ENCODE measurements at places on chromosomes 2 and 18. TPM values are rescaled to one million over a fixed set of nuclear protein-coding genes. Genes with fewer than 3 reads are reported as not detected.

DNA sequence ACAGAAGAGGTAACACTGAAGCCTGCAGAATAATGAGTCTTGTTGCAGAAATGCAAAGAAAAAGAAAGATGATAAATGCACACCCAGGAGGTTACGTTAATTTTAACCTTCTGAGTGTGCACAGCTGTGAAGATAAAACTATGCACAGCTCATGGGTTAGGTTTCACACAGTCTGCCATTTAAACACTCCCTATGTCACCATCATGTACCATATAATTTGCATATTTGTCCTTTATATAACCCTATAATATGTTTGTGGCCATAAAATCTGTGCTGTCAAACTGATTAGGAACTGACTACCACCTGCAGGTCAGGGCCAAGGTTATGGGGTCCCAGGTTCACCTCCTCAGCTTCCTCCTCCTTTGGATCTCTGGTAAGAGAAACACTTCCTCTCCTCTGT, 205.5 kb downstream of the RPIA start:
- H3K27ac ChIP-seq, result no peak overlapping the region
- H3K4me3 ChIP-seq, result no peak overlapping the region
- no peak for DNase-seq
- H3K4me1 ChIP-seq, result no peaks in the 10 kb centered on the region
- no peaks in the 10 kb centered on the region for H3K36me3 ChIP-seq
- peaks cover 4% of the 10 kb centered on the region for H3K27me3 ChIP-seq

Gene ZSWIM2
- not detected for total RNA-seq

GRCh38 chr18:61609131-61609530, 275.9 kb downstream of the CDH20 start:
- no peak for DNase-seq
- no peak overlapping the region for H3K4me3 ChIP-seq
- H3K27ac ChIP-seq, result no peak overlapping the region
- H3K4me1 ChIP-seq, result peaks cover 19% of the 10 kb centered on the region
- no peaks in the 10 kb centered on the region for H3K36me3 ChIP-seq

- no peak overlapping the region for H3K27ac ChIP-seq
- DNase-seq, result no peak
- H3K4me1 ChIP-seq, result no peaks in the 10 kb centered on the region
- no peaks in the 10 kb centered on the region for H3K27me3 ChIP-seq
Observed at GRCh38 chr2:61632276-61633169, 94.4 kb upstream of the XPO1 start.

GRCh38 chr2:148218326-148219075, 197.6 kb downstream of the MBD5 start:
- H3K4me3 ChIP-seq, result no peak overlapping the region
- H3K27me3 ChIP-seq, result no peaks in the 10 kb centered on the region
- H3K36me3 ChIP-seq, result no peaks in the 10 kb centered on the region
- no peak overlapping the region for H3K27ac ChIP-seq
- DNase-seq, result no peak
- peaks cover 7% of the 10 kb centered on the region for H3K4me1 ChIP-seq

DNA sequence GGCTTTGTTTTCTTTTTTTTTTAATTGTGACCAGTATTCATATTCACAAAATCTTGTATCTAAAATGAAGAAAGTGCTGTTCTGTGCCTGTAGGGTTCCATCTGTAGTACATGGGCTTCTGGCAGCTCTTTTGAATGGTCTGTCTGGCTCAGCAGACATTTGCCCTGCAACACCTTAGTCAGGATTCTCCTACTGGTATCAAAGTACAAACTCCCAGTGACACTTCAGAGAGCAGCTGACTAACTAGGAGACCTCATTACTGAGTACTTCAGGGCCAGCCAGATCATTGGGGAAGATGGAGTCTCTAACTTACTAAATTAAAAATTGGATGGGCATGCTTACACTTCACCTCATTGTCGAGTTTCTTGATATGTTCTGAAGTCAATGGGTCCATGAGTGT, 39.7 kb downstream of the GRHL1 start:
- peaks cover 16% of the 10 kb centered on the region for H3K4me1 ChIP-seq
- H3K27ac ChIP-seq, result no peak overlapping the region
- DNase-seq, result no peak
- H3K27me3 ChIP-seq, result no peaks in the 10 kb centered on the region
- no peaks in the 10 kb centered on the region for H3K36me3 ChIP-seq
- no peak overlapping the region for H3K4me3 ChIP-seq

Gene SLC39A6
- total RNA-seq, result 26.6 TPM

DNA sequence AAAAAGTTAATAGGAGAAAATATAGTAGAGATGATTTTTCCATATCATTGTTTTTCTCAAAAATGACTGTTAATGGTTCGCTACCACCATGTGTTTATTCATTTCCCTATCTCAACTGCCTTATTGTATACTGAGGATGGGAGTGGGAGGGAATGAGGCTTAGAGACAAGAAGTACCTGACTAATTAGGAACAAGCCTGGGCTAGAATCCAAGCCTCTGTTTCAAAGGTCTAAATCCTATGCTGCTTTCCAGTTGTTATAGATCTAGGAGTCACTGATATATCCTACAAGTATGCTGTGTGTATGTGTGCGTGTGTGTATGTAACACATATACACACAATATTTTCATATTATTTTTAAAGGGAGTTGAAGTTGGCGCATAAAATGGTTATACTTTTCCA, 465.9 kb downstream of the EPHA4 start:
- no peaks in the 10 kb centered on the region for H3K27me3 ChIP-seq
- H3K4me3 ChIP-seq, result no peak overlapping the region
- H3K4me1 ChIP-seq, result peaks cover 18% of the 10 kb centered on the region

Gene EPAS1
- total RNA-seq, result 171 TPM

- H3K36me3 ChIP-seq, result no peaks in the 10 kb centered on the region
- no peak overlapping the region for H3K27ac ChIP-seq
- H3K27me3 ChIP-seq, result no peaks in the 10 kb centered on the region
- DNase-seq, result no peak
- no peaks in the 10 kb centered on the region for H3K4me1 ChIP-seq
Observed at GRCh38 chr2:113406114-113406513, 31.4 kb upstream of the ZNG1B start.

GRCh38 chr2:192471982-192472381, 277.2 kb upstream of the TMEFF2 start:
- H3K4me3 ChIP-seq, result no peak overlapping the region
- no peak overlapping the region for H3K27ac ChIP-seq
- no peaks in the 10 kb centered on the region for H3K27me3 ChIP-seq
- no peak for DNase-seq

Gene ACOXL
- total RNA-seq, result not detected
